ENCODE measurements at places on chromosomes 5 and 9. TPM values are rescaled to one million over a fixed set of nuclear protein-coding genes. Genes with fewer than 3 reads are reported as not detected.

Gene CSNK1A1
- 399 TPM for total RNA-seq

Gene TMOD1
- 0.30 TPM for total RNA-seq

Gene RASGRF2
- total RNA-seq, result 0.59 TPM

Gene CCIN
- 2.2 TPM for total RNA-seq

Gene CCL27
- 0.47 TPM for total RNA-seq

Gene LPAR1
- 105 TPM for total RNA-seq

Gene PCDHA9
- total RNA-seq, result under 0.01 TPM

Gene MRPL36
- total RNA-seq, result 79.4 TPM

Gene NME5
- 2.1 TPM for total RNA-seq

Gene TRIM32
- 20.2 TPM for total RNA-seq

Gene IL3
- not detected for total RNA-seq

Gene TAF11L11
- total RNA-seq, result not detected

Gene SHOC1
- total RNA-seq, result not detected

Gene CDH9
- not detected for total RNA-seq

Gene NOXA1
- 0.38 TPM for total RNA-seq

Gene LVRN
- 1.5 TPM for total RNA-seq

Gene NNT
- 68.7 TPM for total RNA-seq

Gene EXOSC3
- total RNA-seq, result 31.6 TPM

Gene ZFP2
- total RNA-seq, result 0.60 TPM

Gene SLCO6A1
- total RNA-seq, result not detected

Gene SYNPO
- 0.59 TPM for total RNA-seq

Gene HOMER1
- 6.3 TPM for total RNA-seq

Gene PRSS3
- total RNA-seq, result 8.0 TPM

Gene EDIL3
- 24.7 TPM for total RNA-seq

Gene BARHL1
- total RNA-seq, result not detected

Gene GAS1
- total RNA-seq, result 0.15 TPM

Gene TRIP13
- total RNA-seq, result 1.1 TPM

Gene ARHGEF37
- 1.4 TPM for total RNA-seq

Gene RASGEF1C
- total RNA-seq, result not detected

Gene GAPVD1
- total RNA-seq, result 26.8 TPM

Gene C5orf52
- total RNA-seq, result not detected

Gene GIN1
- total RNA-seq, result 4.1 TPM

Gene CSNK1G3
- total RNA-seq, result 38.2 TPM

Gene AIF1L
- total RNA-seq, result 1.3 TPM

Gene DPYSL3
- total RNA-seq, result 566 TPM

Gene MSMP
- not detected for total RNA-seq

Gene ZBED3
- under 0.01 TPM for total RNA-seq

Gene HSD17B4
- 284 TPM for total RNA-seq

Gene PCDHGA3
- 0.23 TPM for total RNA-seq

Gene SDHA
- total RNA-seq, result 116 TPM

Data from smooth muscle cell of the coronary artery (primary cell).